ENCODE measurements at places on chromosomes 7 and 10.
A peak's percentile ranks its signal among the peaks of the same experiment; 100 is the strongest.

DNA sequence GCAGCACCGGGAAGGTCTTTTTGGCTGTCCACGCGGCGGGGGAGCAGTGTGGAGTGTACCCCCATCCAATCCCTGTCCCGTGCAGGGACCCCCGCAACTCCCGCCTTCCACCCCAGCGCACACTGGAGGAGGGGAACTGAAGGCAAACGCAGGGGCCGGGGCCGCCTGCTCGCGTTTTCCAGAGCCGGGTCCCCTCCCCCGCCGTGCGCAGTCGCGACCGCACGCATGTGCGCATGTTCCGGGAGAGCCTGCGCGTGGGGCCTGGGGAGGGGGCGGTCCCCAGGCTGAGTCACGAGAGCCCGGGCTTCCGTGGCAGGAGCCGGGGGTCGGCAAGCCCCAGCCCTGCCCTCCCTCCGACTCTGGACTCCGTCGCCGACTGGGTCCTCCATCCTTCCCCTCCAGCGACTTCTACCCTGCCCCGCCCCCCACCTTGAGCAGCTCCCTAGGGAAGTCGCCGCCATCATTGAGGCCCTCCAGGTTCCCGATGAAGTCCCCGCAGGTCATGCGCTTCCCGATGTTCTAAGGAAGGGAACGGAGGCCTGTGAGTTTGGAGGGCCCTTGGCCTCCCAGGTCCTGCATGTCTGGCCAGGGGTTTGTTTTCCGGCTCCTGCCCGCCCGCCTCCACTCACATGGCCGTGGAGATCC lies 8.0 kb downstream of the PSD start:
- DNase-seq = no peak

- DNase-seq = no peak
These were observed 39.9 kb upstream of the GOT1 start for GRCh38 chr10:99470327-99470726.

DNA sequence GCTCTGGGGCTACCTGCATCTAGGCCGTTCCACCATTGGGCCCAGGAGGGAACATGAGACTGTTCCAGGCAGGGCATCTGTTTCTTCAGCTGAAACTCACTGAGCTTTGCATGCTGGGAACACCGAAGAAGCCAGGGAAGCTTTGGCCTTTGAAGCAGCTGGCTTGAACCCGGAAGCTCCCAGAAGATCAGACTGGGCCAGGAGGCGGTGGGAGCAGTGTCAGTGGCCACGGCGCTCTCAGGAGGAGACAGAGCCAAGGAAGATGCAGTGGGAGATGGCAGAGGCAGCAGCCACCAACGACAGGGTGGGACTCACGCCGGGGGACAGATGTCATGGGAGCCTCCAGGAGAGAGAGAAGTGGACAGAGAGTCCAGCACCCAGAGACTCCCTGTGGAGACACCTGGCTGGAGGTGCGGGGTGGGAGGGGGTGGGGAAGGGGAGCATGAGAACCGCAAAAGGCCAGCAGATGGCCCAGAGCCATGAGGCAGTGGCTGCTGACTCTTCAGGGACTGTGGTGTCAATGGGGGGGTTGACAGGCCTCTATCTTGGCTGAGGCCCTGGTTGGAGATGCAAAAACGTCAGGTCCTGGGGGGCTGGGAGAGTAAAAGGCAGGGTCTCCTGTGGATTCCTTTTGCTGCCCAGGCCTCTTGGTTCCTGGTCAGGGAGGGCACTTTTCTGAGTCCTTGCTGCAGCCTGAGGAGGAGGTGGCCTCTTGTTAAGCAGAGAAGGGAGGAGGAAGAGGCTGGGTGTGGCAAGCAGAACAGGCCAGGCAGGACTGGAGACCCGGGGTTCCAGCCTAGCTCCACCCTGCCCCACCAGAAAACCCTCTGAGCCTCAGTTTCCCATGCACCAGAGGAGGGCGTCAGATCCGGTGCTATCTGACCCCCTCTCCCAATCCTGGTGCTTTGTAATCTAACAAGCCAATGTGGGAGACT lies 6.3 kb upstream of the AQP1 start:
- DNase-seq = no peak

DNA sequence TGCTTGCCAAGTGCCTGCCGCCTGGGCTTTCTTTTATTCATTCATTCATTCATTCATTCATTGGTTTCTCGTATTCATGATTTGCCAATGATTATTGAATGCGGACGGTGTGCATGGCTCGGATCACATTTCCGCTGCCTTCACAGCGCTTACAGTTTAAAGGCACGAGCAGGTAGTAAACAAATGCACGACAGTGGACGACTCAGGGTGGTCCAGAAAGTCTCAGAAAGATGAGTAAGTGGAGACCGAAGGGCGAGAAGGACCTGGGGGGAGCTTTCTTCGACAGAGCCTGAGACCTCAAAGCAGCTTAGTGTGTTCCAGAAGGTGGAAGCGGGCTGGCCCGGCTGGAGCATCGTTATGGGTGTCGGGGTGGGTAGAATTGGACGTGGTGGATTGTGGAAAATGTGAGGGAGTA lies 506 bp downstream of the MCM10 start:
- DNase-seq = no peak

DNA sequence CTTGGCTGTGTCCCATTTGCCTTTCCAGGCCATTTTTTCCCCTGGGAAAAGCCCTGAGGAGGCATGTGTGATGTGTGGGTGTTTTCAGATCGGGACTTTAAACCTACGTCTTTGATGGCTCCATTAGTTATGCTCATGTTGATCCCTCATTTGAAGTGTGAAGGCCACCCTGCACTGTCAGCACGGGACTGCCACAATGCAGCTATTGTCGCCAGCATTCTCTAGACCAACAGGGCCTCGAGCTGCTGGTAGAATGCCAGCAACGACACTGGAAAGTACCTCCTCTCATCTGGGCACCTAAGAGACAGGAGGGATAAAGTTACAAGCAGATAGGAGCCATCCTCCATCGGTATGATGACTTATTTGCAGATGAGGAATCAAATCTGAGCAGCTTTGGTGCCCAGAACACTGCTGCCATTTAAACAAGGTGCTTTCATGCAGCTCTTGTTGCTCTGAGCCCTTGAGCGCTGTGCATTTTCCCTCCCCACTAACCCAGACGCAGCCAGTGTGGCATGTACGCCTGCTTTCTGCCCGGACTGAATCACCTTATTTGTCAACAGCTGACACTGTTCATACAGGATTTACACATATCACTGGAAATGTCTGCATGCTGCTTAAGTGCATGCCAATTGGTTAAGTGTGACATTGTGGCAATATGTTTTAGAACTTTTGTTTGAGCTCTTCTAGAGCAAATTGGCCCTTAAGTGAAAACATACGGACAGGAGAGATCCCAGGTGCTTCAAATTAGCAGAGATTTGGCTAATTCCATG lies 175.0 kb upstream of the PITRM1 start:
- DNase-seq = no peak

- no peak for DNase-seq
These were observed 42.5 kb upstream of the BTRC start for GRCh38 chr10:101311185-101312066.

DNA sequence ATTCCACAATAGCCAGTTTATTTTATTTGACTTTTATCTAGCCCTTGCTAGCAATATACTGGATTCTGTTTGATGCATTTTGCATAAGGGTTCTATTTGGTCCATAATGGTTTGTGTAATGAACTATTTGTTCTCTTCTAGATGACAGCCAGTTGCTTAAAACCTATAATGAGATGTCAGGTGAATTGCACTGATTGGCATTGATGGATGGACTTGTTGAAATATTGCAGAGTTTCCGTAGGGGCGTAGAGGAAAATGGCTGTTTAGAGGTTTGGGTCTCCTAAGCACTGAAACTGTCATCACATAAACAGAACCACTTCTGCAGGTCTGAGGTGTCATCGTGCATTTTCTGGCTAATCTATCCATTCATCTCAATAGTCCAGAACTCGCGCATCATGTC lies 124.9 kb upstream of the HDAC9 start:
- DNase-seq = no peak

DNA sequence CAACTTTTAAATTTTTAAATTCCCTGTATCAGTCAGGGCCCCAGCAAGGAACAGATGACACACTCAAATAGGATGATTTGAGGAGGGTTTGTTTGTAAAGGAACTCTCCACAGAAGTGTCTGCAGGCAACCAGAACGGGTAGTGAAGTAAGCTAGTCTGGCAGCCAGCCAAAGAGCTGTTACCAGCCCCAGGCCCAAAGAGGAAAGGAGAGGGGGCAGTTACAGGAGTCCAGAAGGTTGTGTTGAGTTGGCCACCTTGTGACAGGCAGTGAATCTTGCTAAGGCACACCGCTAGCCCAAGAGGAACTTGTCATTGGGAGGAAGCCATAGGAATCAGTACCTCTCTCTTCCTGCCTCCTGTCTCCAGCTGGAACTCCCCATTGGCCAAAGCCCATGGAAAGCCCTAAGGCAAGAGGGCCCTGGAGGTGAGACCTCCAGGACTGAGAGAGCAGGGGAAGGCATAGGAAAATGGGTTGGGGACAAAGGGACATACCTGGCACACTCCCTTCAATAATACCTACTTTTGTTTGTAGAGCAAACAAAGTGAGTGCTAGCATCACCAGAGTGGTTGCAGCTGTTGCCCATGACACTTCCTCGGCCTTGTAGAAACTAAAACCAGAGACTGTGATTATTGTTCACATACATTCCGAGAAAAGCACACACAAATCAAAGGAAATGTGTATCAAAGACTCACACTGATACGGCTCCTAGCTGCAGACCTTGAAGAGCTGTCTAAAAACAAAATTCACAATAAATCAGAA lies 25.4 kb upstream of the GATAD1 start:
- DNase-seq = no peak

GRCh38 chr7:7452119-7452518 lies 83.6 kb downstream of the COL28A1 start:
- DNase-seq = no peak

DNA sequence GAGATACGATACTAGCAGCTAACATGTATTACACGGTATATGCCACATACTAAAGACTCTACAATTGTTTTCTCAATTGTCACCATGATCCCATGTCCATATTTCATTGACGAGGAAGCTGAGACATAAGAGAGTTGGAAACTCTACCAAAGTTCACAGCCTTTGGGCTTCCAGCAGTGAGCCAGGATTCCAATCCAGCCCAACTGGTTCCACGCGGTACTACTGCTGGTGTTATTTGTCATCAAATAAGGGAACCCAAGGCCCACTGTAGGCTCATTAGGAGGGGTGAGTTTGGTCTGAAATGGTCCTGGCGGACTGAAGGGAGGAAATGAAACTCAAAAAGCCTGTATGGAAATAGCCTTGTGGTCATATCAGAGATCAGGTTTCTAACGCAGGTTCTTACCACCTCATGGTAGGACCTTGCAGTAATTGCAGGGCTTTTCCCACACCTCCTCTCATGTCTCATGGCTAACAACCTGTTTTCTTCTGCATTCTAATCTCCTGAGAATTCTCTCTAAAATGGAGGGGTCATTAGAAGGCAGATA lies 814.6 kb downstream of the LRMDA start:
- no peak for DNase-seq

GRCh38 chr7:107934991-107935770 lies 44.2 kb downstream of the DLD start:
- no peak for DNase-seq

GRCh38 chr10:13724484-13724883 lies 137.7 kb downstream of the PRPF18 start:
- peak; percentile 62 for DNase-seq

- DNase-seq = no peak
These were observed 117.4 kb upstream of the POM121L12 start for GRCh38 chr7:52917982-52918578.

- DNase-seq = no peak
These were observed 71.4 kb downstream of the NEURL1 start for GRCh38 chr10:103564776-103565520.

DNA sequence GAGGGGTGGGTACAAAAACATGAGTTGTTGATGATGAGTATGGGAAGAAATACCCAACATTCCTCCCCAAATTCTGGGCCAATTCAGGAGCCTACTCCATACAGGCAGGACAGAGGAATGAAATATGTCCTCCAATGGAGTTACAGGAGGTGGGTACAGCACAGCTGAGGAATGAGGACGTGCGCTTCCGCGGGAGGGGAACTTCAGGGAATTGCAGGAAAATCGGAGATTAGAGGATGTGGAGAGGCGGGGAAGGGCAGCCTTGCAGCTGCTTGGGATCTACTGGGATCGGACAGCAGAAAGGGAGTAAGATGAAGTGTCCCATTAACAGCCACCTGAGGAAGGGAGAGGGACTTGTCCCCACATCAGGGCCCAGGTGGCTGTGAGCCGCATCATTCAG lies 50.2 kb downstream of the PDIA4 start:
- no peak for DNase-seq

GRCh38 chr10:26334932-26335573 lies 103.1 kb upstream of the APBB1IP start:
- no peak for DNase-seq

- no peak for DNase-seq
These were observed 103.9 kb downstream of the TNS3 start for GRCh38 chr7:47478017-47478344.

GRCh38 chr10:1608851-1609647 lies 128.3 kb downstream of the ADARB2 start:
- no peak for DNase-seq

- no peak for DNase-seq
These were observed 66.8 kb downstream of the MKI67 start for GRCh38 chr10:128059266-128059981.

DNA sequence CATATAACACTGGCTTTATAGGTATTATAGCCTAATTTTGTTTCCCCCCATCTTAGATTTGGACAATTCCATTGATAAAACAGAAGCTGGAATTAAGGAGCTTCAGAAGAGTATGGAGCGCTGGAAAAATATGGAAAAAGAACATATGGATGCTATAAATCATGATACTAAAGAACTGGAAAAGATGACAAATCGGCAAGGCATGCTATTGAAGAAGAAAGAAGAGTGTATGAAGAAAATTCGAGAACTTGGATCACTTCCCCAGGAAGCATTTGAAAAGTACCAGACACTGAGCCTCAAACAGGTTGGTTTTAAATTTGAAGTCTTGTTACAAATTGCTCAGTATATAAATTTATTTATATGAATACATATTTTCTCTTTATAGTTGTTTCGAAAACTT lies 34.1 kb downstream of the SMC3 start:
- DNase-seq = no peak

DNA sequence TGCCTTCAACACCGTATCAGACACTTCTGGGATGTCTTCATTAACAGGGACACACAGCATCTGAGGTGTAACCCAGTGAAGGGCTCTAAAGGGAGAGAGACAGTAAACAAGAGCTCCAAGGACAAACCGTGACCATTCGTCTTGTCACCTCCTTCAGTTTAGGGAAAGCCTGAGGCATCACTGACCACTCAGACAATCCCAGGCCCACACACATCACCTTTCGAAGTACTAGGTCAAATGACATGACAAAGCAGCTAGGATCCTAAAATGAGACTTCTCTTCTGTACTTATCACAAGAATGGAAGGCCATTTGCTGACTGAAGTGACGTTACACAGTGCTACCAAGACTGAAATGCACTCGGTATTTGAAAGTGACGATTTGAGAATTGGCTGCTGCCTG lies 200.7 kb upstream of the KCTD7 start:
- no peak for DNase-seq

All from AG04450 (cell line).